ENCODE measurements at places on chromosomes 5 and 9.

GRCh38 chr5:41856644-41857491 lies 13.4 kb downstream of the OXCT1 start:
- peak; percentile 19 for DNase-seq

GRCh38 chr5:177361418-177362291 lies 3.9 kb downstream of the RGS14 start:
- no peak for DNase-seq

GRCh38 chr9:72557549-72557948 lies 36.1 kb downstream of the TMC1 start:
- DNase-seq = peak; percentile 0

- DNase-seq = no peak
Measured at GRCh38 chr5:170481849-170482248, 22.0 kb upstream of the KCNIP1 start.

- no peak for DNase-seq
Measured at GRCh38 chr9:93491593-93492232, 38.3 kb upstream of the FAM120AOS start.

DNA sequence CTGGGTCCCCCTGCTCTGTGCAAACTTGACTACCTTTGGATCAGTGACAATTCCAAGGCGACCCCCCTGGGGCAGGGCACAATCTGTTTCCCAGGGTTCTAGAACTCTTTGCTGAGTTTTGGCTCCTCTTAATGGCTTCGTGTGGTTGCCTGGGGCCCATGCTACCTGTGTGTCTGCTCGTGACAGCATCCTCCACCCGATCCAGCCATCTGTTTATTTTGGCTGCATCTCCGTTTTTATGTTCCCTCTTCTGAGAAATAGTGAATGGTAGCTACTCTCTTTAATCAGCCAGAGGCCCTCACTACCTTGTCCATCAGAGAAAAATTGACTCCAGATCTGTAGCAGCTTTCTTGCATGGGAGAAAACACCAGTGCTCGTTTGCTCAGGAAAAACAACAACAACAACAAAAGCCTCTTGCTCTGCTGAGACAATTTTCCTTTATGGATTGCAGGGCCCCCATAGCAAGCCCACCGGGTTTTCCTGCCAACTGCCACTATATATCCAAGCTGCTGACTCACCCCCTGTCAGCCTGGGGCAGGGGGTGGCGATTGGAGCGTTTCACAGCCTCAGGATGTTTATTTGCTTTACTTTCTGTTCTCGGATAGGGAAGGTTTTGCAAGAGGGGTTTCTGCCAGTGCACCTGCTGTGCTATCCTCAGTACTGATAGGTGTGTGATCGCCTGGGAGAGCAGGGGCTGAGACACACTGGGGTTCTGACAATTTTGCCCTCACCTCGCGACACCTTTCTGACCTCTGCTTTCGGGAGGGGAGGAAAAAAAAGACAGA lies 607.8 kb downstream of the BNC2 start:
- no peak for DNase-seq

- no peak for DNase-seq
Measured at GRCh38 chr9:110050925-110051355, 157.0 kb downstream of the C9orf152 start.

DNA sequence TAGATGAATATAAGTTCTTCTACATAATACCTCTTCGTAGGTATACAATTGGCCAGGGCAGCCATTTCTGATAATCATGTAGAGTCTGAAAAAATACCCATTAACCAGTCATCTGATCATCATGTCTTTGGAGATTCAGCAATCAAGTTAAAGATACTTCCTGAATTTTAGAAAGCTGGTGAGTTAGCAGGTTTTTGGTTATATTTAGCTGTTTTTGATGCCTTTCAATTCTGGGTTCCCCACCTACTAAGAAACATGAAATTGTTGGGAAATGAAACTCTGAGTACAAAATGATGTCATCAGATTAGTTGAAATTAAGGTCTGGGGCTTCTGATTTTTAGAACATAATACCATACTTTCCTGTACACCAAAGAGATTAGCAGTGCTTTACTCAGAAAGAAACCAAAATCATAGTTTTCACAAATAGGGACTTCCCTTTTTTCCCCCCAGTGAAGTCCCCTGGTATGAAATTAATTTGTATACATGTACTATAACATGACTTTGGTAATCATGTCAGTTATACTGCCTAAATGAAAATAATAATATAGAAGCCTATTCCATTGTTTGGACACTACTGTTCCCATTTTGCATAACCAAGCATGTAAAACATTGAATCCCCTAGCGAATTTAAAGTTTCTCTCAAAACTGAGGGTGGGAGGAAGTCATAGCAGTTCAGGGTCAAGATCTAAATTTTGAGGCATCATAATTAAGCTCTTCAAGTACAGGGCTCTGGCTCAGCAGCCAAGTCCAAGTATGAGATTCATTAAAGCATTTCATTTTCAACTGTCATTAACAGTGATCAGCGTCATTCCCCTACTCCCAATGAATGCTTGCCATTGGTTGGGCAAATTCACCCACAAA lies 17.9 kb downstream of the PRLR start:
- no peak for DNase-seq

GRCh38 chr9:113648586-113648985 lies 185.1 kb downstream of the RGS3 start:
- DNase-seq = no peak

GRCh38 chr5:74288448-74289108 lies 351.9 kb downstream of the ENC1 start:
- DNase-seq = no peak

DNA sequence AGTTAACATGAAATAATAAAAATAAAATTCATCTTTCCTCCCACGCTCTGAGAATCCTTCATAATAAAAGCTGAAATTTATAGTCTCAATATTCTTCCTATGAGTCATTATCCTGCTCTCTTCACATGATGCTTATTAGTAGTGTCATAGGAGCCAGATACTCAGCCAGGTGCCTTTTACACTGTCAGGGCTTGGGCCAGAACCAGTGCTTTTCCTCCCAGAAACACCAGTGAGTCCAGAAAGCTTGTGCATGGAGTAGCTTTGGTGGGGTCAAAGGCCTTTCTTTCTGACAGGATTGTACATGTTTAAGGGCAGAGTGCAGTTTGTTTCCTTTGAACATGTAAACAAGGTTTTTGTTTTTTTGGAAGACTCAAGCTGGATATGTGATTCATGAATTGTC lies 6.8 kb downstream of the LSM11 start:
- no peak for DNase-seq

- no peak for DNase-seq
Measured at GRCh38 chr9:122053567-122054350, 39.3 kb downstream of the TTLL11 start.

- no peak for DNase-seq
Measured at GRCh38 chr9:127334725-127335124, 62.2 kb upstream of the SLC2A8 start.

GRCh38 chr9:86991077-86991476 lies 43.8 kb upstream of the GAS1 start:
- no peak for DNase-seq

DNA sequence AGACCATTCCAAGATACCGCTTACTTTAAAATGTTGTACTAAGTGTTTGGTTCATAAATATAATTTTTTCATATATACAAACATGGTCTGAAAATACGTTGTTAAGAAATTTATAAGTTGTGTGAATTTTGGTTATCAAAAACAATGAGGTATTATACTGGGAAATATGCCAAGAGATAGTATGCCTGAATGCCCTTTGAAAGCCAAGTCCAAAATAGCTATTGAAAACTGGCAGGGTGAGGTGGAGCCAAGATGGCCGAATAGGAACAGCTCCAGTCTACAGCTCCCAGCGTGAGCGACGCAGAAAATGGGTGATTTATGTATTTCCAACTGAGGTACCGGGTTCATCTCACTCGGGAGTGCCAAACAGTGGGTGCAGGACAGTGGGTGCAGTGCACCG lies 533.5 kb downstream of the ZNF608 start:
- DNase-seq = no peak

DNA sequence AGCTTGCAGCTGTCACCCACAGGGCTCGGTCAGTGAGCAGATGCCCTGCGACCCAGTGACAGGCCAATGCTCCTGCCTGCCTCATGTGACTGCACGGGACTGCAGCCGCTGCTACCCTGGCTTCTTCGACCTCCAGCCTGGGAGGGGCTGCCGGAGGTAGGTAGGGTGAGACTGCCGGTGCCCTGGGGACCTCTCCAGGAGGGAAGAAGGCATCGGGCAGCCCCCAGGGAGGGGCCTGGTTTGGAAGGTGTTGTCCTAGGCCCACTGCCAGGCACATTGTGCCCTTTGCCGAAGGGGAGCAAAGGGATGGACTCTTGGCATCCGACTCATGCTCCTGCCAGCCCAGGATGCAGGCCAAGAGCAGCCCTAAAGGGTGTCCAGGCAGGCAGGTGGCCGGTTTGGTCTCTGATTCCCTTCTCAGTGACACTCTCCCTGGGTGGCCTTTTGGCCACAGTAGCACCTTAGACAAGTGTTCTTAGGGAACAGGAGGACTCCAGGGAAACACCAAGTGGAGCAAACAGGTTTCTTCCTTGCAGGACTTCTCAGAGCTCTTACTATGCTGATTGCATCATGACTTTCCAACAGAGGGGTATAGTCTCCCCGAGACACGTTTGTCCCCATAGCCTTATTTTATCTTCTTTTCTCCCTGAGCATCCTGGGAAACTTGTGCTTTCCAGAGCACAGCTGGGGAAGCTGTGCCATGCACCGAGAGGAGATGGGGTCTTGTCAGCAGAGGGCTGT lies 28.1 kb upstream of the AIF1L start:
- DNase-seq = no peak

DNA sequence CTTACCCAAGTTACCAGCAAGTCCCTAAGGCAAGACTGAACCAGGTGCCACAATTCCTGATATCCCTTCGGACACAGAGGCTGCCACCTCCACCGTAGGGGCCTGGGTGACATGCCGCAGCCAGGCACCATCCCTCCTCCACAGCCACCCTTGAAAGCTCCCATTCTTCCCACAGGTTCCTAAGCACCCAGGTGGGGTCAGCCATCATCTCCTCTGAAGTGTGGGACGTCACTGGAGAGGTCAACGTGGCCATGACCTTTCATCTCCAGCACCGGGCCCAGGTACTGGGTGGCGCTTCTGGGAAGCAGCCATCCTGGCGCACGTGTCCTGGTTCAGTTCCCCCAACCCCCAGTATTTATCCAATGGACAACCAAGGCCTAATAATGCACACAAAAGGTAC lies 8.2 kb downstream of the ADGRD2 start:
- DNase-seq = no peak

GRCh38 chr9:119094086-119094485 lies 275.1 kb downstream of the BRINP1 start:
- no peak for DNase-seq

- DNase-seq = no peak
Measured at GRCh38 chr9:98310752-98311392, 55.4 kb upstream of the TBC1D2 start.

DNA sequence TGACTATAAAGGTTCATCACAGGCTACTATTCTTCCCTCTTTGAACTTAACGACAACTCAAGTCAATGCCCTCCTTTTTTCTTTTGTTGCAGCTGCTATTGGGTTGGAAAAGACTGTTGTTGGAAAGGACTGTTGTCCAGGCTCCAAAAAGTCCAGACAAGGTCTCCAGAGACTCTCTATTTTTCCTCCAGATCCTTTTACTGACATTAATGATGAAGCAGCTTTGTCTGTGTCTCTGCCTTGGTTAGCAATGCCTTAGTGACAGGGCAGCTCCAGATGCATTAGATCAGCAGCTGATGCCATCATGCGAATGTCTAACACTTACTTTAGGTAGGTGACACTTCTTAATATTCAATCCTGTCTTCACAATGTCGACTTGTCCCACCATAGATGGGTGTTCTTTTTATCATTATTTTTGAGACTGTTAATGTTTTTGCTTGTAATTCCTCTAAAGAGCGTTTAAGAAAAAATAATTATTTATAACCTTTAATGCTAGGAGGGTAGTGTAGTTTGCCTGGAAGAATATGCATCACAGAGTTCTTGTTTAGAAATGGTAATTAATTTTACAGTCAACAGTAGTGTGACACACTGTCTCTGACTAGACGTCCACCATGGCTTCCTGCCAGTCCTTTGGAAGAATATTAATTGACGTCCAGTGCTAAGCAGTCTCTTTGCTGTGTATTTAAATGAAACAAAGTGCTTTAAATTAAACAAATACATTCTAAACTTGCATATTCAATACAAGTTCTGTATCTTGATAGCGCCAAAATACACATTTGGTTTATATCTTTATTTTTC lies 492.2 kb downstream of the NR2F1-AS1 start:
- no peak for DNase-seq

DNA sequence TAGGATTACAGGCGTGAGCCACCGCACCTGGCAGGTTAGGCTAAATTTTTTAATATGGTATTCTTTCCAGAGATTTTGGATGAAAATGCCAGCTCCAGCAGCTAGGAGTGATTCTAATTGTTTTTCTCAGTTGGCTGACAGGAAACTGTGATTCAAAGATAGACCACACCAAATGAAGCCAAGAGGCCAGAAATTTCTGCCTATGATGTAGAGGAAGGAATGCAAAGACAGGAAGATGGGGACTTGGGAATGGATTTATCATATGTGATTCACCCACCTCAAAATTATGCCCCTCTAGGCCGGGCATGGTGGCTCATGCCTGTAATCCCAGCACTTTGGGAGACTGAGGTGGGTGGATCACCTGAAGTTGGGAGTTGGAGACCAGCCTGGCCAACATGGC lies 53.3 kb downstream of the UGCG start:
- no peak for DNase-seq

GRCh38 chr9:124251605-124252378 lies 6.0 kb upstream of the NEK6 start:
- DNase-seq = no peak

DNA sequence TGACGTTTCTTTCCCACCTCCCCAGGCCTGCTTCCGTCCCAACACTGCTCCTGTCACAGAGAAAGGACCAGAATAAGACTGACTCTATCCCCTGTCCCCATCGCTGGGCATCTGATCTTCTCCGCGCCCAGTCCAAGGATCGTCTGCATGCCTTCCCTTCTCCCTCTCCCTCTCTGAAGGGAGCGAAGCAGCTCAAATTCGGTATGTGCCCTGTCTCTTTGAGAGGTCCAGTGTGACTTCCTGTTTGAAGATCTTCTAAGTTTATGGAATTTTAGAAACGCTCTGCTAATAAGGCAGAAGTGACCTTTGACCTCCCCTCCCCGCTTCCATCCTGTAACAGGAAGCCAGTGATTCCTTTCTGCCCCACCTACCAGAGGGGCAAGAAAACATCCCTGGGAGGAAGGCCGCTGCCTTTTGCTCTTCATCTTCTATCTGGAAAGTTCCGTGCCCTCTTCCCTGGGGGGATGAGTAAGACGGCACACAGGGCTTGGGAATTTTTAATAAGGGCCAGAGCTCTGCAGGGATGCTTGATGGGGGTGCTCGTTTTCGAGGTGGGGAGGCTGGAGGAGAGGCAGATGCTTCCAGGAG lies 40.7 kb upstream of the RNU6ATAC start:
- DNase-seq = no peak

GRCh38 chr9:124757616-124758015 lies 13.5 kb downstream of the NR6A1 start:
- no peak for DNase-seq

GRCh38 chr5:100726116-100726515 lies 177.0 kb downstream of the ST8SIA4 start:
- DNase-seq = no peak

Measured in activated CD8-positive, alpha-beta memory T cell treated with anti-CD3 and anti-CD28 coated beads for 1 hour (primary cell).